H4 (cell line): ENCODE measurements at places on chromosomes 2 and 18. TPM values are rescaled to one million over a fixed set of nuclear protein-coding genes. Genes with fewer than 3 reads are reported as not detected.

DNA sequence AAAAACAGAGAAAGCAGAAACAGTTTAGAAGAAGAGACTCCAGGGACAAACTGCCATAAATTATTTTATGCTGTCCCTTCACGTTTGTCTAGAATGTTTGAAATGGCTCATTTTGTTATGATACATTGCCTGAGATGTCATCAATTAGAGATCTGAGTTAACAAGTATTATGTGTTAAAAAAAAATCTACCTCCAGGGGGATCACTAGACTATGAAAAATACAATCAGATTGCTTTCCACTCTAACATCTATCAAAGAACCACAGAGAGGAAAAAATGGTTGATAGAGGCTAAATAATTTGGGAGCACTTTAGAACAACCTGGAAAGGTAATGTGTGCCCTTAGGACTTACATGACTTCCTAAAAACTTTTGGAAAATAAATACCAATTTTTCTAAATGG, 103.8 kb upstream of the CCDC150 start:
- DNase-seq, result no peak

DNA sequence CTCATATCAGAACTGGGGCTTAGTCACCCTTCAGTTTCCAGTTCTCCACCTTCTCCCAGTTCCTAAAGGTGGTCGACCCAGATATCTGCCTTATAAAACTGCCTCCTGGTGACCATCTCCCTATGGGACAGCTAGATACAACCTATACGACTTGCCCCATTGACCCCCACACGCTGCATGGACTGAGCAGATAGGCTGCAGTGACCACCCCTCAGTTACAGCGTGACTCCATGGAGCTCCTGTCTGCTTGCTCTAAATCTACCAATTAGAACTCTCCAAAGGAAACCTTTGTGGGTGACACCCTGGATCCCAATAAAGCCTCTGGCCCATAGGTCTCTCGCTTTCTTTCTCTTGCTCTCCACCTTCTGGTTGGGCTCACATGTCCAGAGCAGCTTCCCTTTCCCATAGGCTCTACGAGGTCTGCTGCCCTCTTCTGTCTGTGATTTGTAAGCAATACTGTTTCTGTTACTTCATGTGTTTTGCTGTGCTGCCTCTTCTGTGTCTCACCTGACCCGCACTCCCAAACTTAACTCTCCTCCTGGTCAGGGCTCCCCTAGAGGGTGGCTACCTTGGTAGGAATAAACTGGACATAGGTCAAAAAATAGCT, 971.3 kb upstream of the FAM98A start:
- peak; percentile 9 for DNase-seq

DNA sequence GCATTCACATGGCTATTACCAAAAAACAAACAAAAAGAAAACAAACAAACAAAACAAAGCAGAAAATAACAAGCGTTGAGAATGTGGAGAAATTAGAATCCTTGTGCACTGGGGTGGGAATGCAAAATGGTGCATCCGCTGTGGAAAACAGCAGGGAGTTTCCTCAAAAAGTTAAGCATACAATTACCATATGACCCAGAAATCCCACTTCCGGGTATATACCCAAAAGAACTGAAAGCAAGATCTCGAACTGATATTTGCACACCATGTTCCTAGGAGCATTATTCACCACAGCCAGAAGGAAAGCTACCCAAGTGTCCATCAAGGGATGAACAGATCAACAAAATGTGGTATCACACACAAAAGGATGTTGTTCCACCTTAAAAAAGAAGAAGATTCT, 17.9 kb upstream of the TEX51 start:
- DNase-seq, result no peak

- no peak for DNase-seq
These were observed 70.4 kb upstream of the DNER start for GRCh38 chr2:229784791-229785190.

CAPN13 gene
- 0.10 TPM in 1 of 2 replicates, not detected in the other for total RNA-seq

TRIM54 gene
- 0.35 TPM in 1 of 2 replicates, not detected in the other for total RNA-seq

DNA sequence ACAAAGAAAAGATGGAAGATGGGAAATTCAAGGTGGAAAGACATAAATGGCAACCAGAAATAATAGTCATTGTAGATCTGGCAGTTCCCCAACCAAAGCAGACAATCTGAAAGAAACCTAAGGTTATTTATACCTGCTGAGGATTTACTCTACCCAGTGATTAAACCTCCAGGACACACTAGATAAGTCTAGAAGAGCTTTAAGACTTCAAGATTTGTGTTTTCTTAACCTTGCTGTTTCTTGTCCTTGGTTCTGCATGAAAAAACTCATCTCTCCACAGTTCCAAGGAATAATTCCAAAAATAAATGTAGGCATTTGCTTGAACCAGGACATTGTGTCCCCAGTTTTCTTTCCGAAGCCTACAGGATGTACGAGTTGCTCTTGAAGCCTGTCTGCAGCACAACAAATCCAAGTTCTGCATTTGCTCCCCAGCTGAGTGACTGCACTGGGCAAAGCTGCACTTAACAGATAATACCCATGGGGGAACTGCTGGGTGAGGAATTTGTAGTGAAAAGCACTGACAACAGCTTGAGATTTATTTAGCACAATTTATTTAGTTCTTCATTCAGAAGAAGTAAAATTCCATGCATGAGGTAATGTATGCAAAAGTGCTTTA, 19.8 kb downstream of the DTNA start:
- DNase-seq, result no peak

GRCh38 chr18:30992231-30992630, 50.3 kb downstream of the DSC3 start:
- no peak for DNase-seq

DNA sequence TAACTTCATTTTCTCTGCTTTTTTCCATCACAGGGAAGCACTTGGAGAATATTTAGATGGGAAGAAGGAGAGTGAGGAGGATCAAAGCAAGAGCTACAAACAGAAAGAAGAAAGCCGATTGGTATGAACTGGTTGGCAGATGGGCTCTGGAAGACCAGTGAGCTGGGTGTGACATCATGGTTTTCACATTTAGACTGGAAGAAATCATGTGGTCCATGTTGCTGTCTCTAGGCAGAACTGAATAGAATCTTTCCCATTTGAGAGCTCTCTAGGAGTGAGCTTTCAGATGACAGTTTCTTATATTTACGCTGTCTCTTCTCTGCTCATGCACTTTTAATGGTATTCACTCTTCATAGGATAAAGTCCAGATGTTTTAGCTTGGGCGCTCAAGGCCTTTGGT, 12.6 kb downstream of the DRC1 start:
- peak; percentile 15 for DNase-seq

IL1RL1 gene
- total RNA-seq, result not detected in 2 replicates
